Activated naive CD8-positive, alpha-beta T cell treated with anti-CD3 and anti-CD28 coated beads, Interleukin-2, amount 10 ng/mL, durations not matched to agents 7 days and 5 days (primary cell): ENCODE measurements at places on chromosomes 3 and 15.

GRCh38 chr3:139317660-139318430, 26.0 kb upstream of the MRPS22 start:
- no peak for DNase-seq

DNA sequence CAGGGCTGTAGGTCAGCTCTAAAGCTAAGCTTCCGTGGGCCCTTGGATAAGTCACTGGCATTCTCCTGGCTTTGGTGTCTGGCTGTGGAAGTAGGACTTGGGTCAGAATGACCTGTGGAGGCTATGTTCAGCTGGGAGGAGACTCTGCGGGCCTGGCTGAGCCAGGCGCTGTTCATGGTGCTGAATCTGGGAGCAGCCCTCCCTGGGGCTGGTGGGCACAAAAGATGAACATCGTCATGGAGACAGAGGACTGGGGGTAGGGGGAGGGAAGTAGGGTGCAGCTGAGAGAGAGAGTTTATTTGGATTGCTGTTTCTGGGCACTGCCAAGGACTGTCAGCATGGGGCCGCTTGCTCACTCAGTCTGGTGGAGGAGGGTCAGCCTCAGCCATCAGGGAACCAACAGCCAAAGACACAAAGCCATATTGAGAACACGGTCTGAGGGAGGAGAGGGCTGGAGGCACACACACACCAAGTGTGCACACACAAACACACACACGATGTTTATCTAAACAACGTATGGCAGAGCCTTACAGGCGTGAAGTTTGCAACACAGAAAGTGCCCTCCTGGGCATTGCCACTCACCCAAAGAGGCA, 120.7 kb upstream of the LINGO1 start:
- no peak for DNase-seq

GRCh38 chr3:188915127-188915526, 256.6 kb upstream of the TPRG1 start:
- no peak for DNase-seq

DNA sequence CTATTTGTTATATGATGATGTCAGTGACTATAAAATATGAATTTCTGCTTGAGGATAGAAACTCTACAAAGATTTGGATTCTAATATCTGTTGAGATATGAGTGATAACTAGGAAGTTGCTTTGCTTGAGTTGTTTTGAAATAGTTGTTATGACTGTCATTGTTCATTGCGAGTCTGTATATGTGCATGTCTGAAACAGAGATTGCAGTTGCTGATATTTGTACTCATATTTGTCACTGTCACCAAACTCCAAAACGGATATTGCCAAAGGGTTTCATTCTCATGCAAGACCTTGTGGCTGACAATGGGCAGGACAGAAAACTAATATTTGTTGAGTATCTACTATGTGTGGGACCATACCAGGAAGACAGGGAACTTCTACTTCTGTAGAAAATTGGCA, 240.2 kb downstream of the CD47 start:
- no peak for DNase-seq

DNA sequence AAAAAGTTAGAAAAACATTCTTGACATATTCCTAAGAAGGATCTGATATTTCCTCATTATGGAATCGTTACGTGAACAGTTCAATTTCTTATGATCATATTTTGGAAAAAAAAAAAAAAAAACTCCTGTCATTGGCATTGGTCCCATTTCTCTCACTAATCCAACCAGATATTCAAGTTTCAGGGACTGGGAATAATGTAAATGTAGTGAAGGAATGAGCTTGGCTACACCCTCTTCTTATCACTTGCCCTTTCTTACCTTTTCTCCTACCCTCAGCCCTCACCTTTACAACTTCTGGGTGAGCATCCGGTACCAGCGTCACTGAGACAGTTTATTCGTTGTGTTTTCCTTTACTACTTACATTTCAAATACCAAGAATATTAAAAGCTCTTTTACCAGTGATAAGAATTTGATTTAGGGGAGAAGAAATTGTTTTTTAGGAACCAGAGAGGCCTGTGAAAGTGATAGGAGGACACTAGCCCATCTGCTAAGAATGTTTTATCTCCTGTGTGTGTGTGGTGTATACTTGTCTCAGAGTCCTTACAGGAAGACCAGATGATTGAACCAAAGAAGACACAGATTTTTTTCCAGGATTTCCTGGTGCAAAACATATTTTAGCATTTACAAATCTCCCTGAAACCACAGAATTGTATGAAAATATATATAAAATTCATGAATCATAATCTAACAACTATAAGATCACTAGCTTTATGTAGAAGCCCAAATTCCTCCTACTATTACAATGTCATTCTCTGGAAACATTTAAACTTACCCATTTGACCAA, 946.7 kb downstream of the ZPLD1 start:
- DNase-seq: no peak
